ENCODE measurements at places on chromosomes 16 and 17.

DNA sequence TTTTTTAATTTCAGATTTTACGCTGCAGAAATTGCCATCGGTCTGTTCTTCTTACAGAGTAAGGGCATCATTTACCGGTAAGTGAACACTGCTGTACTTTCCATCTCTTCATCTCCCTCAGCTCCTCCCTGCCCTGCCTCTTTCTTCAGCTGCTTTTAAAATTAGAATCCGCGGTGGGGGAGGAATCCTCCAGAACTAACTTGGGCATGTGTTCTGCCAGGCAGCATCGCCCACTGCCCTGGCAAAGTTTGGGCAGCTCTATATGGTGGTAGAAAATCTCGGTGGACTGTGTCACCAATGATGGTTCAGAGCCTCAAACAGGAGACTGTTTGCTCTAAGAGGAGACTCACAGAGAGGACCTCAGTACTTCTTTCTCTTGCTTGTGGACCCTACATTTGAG lies 81.6 kb upstream of the CACNG3 start:
- no peak for DNase-seq

- DNase-seq = no peak
These were observed 138.6 kb downstream of the TOX3 start for GRCh38 chr16:52408191-52408845.

GRCh38 chr16:30675143-30675542 lies 16.9 kb downstream of the FBRS start:
- no peak for DNase-seq

DNA sequence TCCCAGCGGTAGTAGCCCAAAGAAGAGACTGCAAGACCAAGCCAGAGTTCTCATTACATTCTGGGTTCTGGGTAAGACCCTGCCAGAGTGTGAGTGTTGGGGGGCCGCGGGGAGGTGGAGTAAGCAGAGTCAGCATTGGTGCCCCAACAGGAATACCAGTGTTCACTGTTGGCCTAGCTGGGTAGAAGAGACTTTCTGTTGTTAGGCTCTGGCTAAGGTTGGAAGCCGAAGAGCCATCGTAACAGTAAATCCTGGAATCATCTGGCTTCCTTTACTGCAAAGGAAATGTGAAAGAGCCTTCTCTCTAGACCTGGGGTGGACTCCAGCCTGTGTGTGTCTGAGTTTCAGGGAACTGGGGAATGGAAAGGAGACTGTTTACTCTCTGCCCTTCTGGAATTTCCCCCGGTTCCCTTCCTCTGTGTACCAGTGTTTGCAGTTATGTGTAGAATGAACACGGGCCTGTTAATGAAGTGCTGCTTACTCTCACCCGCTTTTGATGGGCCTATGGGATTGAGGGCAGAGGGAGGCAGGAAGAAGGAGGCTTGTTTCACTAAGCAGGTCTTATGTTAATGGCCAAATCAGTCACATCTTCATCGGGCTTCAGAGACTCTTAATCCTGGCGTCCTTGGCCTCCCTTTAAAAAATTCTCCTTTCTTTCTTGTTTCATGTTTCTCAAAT lies 68.5 kb downstream of the WWP2 start:
- no peak for DNase-seq

- DNase-seq = no peak
These were observed 23.8 kb downstream of the LDHD start for GRCh38 chr16:75092777-75093176.

GRCh38 chr17:77677211-77677610 lies 281.3 kb upstream of the TNRC6C start:
- DNase-seq = no peak

DNA sequence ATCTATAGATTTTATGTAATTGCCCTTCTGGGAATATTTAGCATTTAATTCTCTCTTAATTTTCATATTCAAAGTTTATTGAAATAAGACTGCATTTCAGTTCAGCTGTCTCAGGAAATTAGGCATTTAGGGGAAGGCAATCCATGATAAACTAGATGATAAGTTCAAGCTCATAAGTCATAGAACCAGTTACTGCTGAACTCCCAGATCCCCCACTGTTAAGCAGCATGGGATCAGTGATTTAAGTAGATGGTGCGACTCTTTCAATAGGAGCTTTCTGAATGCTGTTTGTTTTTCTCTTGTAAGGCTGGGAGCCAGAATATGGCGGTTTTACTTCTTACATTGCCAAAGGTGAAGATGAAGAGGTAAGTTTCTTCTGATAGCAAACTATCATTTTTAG lies 23.8 kb downstream of the OGFOD1 start:
- no peak for DNase-seq

- DNase-seq = no peak
These were observed 7.2 kb upstream of the G6PC1 start for GRCh38 chr17:42893359-42893758.

DNA sequence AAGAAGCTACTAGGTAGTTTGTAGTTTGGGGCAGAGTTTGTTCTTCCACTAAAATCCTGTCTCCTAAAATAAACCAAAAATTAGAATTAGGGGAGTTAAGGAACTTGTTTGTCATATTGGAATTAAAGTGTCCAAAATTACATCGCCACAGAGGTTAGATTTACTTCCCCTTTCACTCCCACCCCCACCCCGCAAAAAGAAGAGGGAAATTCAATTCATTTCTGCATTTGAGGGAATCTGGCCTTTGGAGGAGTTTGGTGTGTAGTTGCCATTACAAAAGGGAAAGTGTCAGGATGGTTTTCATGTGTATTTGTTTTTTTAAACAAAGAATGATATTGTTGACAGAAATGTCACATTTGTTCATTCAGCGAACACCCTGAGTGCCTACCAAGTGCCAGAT lies 5.8 kb downstream of the TMEM97 start:
- DNase-seq = no peak

- DNase-seq = no peak
These were observed 2.4 kb upstream of the SCIMP start for GRCh38 chr17:5236938-5237540.

- DNase-seq = no peak
These were observed 30.7 kb downstream of the SPOP start for GRCh38 chr17:49647256-49647585.

DNA sequence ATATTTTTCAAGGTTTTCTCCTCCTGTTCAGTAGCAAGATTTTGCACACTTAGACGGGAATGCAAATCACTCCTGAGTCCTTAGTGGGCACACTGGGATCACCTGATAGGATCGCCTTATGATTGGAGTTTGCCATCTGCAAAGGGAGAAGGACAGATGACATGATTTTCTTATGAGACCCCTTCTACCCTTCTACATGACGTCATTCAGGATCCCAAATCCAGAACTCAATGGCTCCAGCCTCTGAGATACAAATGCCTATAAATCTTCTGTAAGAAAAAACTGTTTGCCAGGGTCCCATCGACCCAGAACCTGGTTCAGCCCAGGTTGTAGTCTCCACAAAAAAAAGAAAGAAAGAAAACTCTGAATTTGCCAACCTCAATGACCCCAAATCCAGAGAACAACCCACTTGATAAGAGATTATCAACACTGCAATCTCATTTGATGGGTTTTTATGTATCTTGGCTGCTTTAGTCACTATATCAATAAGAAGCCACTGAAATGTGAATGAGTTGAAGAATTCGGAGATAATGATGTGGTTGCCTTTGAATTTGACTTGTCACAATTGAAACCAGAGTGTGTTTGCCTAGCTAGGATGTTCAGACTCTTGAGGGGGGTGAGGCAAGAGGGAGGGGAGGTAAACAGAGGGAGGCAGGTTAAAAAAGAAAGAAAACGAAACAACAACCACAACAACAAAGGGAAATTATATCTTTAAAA lies 6.7 kb downstream of the ZNF423 start:
- no peak for DNase-seq

GRCh38 chr17:79902146-79902791 lies 63.0 kb upstream of the CBX4 start:
- no peak for DNase-seq

- DNase-seq = no peak
These were observed 2.7 kb upstream of the SPPL2C start for GRCh38 chr17:45841883-45842525.

GRCh38 chr17:3555189-3555796 lies 2.3 kb downstream of the TRPV3 start:
- no peak for DNase-seq

- DNase-seq = peak; percentile 44
These were observed 6.1 kb upstream of the KRT10 start for GRCh38 chr17:40828454-40829044.

DNA sequence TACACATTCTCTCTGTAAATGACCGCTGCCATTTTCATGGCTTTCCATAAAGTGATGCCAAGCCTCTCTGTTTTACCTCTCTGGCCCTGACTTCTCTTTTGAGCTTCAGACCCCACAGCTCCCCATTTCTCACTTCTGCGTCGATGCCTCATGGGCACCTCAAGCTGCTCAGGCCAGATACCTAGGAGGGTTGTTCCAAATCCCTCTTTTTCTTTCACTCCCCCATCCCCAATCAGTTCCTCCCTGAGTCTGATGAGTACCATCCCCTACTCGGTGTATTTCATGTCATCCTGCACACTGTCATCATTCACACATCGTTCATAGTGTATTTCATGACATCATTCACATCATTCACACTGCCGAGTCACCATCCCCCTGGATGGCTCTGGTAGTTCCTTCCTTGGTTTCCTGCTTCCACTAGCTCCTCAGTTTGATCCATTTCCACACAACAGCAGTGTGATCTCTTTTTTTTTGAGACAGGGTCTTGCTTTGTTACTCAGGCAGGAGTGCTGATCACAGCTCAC lies 43.1 kb downstream of the NTN1 start:
- no peak for DNase-seq

GRCh38 chr16:23694644-23695373 lies 16.1 kb downstream of the PLK1 start:
- DNase-seq = no peak

- DNase-seq = no peak
These were observed 46.7 kb downstream of the USP22 start for GRCh38 chr17:20995873-20996723.

DNA sequence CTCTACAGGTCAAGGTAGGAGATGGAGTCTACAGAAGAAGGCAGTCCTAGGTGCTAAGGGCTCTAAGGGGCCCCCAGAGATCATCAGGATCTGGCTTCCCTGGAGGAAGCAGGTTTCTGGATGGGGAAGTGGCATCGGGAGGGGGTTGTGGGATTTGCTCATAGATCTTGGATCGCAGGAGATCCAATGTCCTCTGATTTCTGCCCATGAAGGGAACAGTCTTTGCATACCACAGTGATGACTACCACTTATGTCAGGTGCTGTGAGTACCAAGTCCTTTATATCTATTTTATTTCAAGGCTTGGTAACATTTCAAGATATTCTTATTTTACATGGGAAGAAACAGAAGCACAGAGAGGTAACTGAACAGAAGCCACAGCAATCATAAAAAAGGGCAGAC lies 164.0 kb downstream of the RGS9 start:
- no peak for DNase-seq

DNA sequence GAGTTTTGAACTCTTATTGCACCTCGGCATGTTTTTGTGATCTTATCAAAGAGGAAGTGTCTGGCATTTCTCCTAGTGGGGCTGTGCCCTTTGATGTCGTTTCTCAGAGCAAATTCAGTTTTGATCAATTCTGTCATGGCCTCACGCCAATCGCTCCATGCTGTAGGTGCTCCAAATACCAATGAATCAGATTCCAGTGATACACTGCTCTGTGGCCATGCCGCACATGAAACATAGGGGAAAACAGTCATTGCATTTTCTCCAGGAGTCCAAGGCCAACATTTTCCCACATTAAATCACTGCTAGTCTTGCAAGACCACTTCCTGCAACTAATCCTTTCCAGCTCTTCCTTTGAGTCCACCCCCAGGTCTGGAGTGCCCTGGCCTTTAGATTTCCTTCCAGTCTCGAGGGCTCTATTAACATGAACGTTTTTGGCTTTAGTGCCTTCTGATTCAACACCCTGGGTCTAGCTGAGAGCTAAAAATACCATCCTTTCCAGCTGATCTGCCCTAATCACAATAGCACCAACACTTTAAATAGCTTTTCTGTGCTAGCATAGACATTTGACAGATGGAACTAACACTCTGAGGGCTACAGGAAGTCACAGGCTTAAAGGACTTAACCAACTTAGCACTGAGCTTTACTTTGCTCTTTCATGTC lies 18.2 kb upstream of the RASL10B start:
- DNase-seq = no peak

GRCh38 chr17:66347661-66348514 lies 45.5 kb downstream of the PRKCA start:
- DNase-seq = no peak

- no peak for DNase-seq
These were observed 32.8 kb downstream of the TBC1D16 start for GRCh38 chr17:80002690-80003490.

DNA sequence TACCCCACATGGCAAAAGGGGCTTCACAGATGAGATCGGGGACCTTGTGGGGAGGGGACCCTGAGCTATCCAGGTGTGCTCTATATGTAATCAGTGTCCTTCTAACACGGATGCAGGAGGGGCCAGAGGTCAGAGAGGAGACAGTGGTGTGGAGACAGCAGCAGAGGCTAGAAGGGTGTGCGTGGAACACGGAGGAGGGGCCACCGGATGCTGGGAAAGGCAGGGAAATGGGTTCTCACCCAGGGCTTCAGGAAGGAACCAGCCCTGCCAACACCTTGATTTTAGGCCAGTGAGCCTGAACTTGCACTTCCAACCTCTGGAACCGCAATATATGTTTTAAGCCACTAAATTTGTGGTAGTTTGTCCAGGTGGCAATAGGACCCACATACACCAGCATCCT lies 4.6 kb upstream of the SLC38A8 start:
- DNase-seq = no peak

GRCh38 chr16:50602531-50603205 lies 54.5 kb downstream of the NKD1 start:
- DNase-seq = no peak

DNA sequence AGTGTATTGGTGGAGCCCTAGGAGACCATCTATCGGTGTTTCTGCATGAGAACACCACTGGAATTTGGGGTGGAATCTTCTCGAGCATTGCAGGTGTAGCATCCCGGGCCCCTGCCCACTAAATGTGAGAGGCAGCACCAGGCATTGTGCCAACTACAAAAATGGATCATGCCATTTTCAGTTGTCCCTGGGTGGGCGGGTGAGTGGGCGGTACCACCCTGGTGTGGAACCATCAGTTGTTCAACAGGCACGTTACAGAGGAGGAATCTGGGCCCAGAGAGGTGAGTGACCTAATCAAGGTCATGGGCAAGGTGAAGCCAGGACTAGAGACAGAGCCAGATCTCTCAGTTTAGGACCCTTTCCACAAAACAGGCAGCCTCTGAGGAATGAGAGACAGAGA lies 8.8 kb downstream of the PIPOX start:
- no peak for DNase-seq
